NCI-H1417 (cell line): ENCODE measurements at places on chromosomes 6 and 20.
A peak's percentile ranks its signal among the peaks of the same experiment; 100 is the strongest.

- DNase-seq = no peak
Measured at GRCh38 chr6:167583412-167583811, 243.3 kb upstream of the AFDN start.

GRCh38 chr20:845941-846893, 12.7 kb downstream of the FAM110A start:
- no peak for DNase-seq

- DNase-seq = no peak
Measured at GRCh38 chr20:19025430-19026120, 186.9 kb upstream of the SLC24A3 start.

DNA sequence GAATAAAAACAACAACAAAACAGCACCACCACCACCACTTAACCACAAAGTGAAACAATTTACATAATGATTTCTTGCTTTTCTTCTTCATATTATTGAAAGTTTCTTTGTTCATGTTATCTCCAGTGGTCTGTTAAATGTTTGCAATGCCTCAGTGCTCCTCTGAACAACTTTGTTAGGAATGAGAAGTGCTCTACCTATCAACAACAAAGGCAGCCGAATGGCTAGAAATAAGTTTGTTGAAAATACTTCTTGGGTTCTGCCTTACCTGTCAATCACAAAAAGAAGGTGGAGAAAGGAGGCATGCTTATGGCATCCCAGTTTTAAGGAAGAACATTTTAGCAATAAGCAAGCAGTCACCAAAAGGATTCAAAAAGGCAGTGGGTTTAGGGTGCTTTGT, 490.2 kb downstream of the PRKN start:
- DNase-seq = no peak

- no peak for DNase-seq
Measured at GRCh38 chr6:17220040-17220910, 60.9 kb upstream of the RBM24 start.

- peak; percentile 31 for DNase-seq
Measured at GRCh38 chr6:18260448-18261106, 3.8 kb downstream of the DEK start.

DNA sequence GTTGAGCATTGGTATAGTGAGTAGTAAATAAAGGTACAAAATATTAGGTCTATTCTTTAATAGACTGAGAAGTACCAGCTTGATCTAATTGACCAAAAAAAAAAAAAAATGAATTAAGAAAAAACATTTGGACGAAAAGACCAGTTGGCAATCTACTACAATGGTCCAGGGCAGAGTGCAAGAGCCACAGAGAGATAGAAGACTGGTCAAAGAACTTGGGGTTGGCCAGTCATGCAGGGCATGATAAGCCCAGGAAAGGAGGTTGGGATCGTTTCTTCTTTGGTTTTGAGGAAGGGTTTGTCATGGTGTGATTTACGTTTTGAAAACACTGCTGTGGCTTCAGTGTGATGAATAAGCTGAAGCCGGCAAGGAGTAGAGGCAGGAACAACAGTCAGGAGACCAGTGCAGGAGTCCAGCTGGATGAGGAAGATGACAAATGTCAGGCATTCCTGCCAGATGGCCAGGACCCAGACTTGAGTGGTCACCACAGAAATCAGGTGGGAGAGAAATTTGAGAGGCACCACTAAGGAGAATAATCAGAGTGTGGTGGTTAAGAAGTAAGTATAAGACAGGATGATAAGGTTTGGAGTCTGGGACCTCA, 14.0 kb downstream of the SMLR1 start:
- no peak for DNase-seq

DNA sequence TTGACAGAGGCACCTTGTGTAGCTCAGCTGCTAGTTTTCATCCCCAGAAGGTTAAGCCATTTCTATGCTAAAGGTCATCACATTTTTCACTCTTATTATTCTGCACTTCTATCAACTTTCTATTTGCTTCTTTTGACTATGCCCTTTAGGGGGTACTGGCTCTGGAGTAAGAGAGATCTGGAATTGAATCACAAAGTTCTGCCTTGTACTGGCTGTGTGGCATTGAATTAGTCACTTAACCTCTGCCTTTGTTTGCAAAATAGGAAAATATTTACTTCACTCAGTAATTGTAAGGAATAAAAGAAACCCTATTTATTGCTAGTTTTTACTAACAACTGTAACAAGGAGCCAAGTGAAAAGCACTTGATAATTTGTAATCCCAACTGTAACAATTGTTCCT, 56.8 kb upstream of the MTRF1L start:
- no peak for DNase-seq

DNA sequence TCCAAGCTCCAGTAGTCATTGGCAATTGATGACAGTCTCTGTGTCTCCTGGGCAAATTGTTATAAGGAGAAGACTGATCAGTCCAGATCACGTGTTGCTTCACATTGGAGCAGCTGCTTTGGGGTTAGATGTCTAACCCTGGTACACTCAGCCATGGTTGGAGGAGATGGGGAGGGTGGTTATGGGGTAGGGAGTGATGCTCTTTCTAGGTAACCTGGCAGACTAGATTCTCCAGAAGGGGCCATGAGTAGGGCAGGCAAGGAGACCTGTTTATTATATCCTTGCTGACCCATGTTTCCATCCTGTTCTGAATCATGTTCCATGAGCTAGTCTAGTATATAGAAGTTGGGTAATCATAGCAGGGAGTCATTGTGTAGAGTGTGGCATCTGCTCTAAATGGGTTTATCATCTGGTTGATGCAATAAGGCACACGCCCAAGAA, 50.8 kb upstream of the BACH2 start:
- no peak for DNase-seq

DNA sequence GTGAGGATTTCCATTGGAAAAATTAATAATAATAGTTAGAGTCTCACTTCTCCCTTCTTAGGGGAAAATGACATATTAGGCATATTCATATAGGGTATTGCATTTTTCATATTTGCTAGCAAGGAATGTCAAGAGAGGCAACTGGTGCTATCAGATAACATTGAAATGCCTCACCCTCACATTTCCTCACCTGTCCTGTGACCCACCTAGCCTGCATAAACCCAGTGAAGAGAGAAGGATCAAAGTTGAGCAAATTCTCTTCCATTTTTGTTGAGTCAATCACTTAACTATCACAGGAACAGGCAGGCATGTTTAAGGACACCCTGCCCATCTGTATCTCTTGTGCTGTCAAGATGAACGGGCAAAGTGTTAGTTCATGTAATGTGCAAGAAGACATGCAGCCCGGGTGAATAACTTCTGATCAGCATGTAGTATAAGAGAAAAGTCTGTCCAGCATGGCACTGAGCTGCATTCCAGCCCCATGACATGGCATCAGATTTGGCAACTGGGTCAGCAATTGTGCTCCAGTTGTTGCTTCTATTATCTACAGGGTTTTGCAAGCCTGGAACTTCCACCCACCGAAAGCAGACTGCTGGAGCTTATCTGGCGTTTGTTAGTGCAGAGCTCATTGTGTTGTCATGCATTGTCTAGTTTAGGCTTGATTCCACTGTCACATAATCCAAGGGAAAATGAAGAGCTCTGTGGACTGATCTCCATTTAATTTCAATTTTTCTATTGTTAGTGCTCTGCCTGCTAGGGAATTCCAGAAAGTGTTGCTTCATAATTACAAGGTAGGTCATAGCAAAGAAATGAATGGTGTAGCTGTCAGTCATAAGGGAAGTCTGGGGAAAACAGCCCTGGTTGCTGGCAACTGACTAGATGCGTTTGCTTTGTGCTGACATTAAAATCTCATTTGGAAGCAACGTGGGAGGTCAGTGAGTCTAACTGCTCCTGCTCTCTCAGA, 138.4 kb upstream of the TNFAIP3 start:
- DNase-seq = no peak

- no peak for DNase-seq
Measured at GRCh38 chr6:159086033-159086618, 41.3 kb upstream of the TAGAP start.

- peak; percentile 15 for DNase-seq
Measured at GRCh38 chr6:97705568-97705967, 422.6 kb upstream of the MMS22L start.

GRCh38 chr6:26286168-26286877, 78.7 kb upstream of the BTN3A2 start:
- DNase-seq = peak; percentile 67

DNA sequence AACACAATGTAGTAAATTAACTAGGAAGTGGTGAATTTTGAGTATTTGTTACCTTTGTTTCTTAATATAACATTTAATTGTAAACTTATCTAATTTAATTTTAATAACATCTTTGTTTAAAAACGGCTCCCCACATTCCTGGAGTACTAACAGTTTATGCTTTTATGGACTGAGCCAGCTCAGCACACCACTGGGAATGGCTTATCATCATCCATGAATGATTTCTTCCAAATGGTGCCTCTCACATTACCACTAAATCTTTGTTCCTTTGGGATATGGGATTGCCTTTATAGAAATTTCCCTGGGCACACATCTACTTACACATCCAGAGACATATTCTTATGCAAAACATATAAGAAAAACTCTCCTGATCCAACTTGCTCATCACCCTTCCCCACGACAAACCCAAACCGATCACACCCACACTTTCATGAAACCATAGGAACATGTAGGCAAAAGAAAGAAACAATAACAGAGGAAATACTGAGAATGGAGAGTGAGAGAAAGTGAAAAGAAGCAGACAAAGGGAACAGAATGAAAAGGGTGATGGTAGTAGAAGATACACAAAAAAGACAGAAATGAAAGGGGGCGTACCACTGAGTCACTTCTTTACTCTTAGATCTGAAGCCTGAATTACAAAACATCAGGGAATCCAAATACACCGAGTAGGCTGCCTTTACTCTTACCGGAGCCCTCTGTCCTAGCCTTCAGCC, 58.5 kb upstream of the KCNK16 start:
- DNase-seq = no peak

GRCh38 chr6:13494137-13494536, 6.7 kb upstream of the GFOD1 start:
- no peak for DNase-seq

- no peak for DNase-seq
Measured at GRCh38 chr20:2088891-2089290, 12.7 kb upstream of the STK35 start.

DNA sequence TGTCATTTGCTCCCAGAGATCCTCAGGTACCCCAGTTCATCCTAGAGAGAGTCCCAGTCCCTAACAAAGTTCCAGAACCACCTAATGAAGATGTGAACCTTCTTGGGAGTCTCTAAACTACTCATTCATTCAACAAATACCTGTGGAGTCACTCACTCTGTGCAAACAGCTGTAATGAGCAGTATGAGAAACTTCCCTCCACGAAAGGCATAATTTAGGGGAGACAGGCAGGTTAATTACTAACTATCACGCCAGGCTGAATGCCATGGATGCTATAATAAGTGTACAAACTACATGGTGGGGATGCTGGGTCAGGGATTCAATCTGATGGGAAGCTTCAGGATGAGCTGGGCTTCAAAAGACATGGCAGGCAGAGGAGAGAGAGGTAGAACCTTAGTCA, 70.1 kb upstream of the AFDN start:
- peak; percentile 57 for DNase-seq

GRCh38 chr6:72953971-72954381, 271.3 kb downstream of the KHDC1L start:
- no peak for DNase-seq

- no peak for DNase-seq
Measured at GRCh38 chr6:11853678-11854407, 75.2 kb upstream of the ADTRP start.

DNA sequence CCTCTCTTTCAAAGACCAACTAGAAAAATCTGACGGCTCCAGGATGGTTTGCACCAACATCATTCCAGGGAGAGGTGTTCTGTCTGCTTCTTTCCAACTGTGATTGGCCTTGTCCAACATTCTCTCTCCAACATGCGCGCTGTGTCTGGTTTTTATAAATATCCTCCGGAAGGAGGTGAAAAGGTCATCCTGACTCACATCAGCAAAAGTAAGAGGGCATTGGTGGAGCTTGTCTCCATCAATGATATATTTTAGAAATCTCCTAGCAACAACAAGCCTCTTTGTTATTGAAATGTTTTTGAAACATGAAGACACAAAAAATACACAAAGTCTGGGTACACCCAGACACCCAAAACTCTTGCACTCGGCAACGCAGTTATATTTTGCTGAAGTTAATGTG, 475.3 kb upstream of the JARID2 start:
- DNase-seq = no peak

DNA sequence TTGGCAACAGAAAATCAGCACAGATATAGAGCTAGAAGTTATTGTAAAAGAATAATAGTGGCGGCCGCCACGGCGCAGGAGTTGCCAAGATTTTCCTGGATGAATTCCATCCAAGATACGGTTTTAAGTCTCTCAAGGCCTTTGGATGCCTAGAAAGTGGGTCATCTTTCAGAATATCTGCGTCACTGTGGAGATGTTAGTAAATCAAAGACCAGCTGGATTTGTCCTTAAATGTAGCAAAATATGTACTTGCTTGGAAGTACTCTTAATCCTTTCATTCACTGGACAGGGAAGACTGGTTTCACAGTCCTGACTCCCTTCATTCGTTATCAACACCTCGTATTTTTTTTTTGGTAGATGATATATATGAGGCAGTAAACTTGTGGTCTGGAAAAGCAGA, 83.0 kb downstream of the SLC22A3 start:
- no peak for DNase-seq

DNA sequence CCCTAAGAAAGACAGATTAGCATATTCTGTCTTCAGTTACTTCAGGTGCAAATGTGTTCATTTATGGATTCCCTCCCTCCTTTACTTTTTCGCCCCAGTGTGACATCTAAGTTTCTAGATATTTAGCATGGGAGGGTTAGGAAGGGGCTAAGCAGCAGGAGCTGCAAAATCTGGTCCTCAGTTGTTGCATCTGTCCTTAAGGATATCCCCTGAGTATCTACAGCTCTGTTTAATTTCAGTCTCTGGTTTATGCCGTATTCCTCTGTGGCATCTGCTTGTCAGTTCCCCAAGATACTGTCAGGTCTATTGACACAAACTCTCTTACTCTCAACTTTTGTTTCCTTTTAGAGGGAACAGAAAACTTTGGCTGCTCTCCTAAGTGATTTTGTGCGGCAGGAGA, 754.6 kb upstream of the MAP3K7 start:
- DNase-seq = no peak

- no peak for DNase-seq
Measured at GRCh38 chr6:167787896-167788562, 38.7 kb upstream of the AFDN start.

- no peak for DNase-seq
Measured at GRCh38 chr20:1898482-1899240, 3.5 kb downstream of the SIRPA start.

- peak; percentile 38 for DNase-seq
Measured at GRCh38 chr6:134453792-134454510, 136.0 kb upstream of the SGK1 start.
